ENCODE measurements at places on chromosomes 3 and 15.

DNA sequence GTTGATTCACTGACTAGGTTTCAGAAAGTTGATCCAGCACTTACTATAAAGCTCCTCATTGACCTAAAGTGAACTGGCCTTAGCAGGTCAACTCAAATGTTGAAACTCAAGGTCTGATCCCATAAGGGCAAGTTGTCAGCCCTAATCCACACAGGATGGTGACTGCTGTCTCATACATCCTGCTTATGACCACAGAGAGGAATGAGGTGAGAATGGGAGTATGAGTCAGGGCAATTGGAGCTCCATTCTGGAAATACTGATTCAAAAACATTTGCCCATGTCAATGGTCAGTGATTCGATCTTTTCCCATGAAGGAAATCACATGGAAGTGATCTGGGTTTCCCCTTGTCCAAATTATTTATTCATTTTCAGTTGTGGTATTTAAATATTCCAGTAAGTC lies 78.7 kb downstream of the ZNF385D start:
- DNase-seq = no peak

- DNase-seq = no peak
Observed at GRCh38 chr3:111901637-111902036, 42.6 kb downstream of the PHLDB2 start.

- DNase-seq = no peak
Observed at GRCh38 chr15:42367041-42367440, 7.7 kb downstream of the CAPN3 start.

GRCh38 chr15:64004587-64004986 lies 41.7 kb downstream of the DAPK2 start:
- DNase-seq = peak; percentile 60

GRCh38 chr15:38750786-38751185 lies 186.2 kb upstream of the RASGRP1 start:
- no peak for DNase-seq

Measured in HT-29 (cell line).